ENCODE measurements at places on chromosomes 5 and 9. TPM values are rescaled to one million over a fixed set of nuclear protein-coding genes. Genes with fewer than 3 reads are reported as not detected.

The DDX4 gene
- not detected for total RNA-seq

The TMOD1 gene
- total RNA-seq: 0.60 TPM

The F2R gene
- 2.5 TPM for total RNA-seq

DNA sequence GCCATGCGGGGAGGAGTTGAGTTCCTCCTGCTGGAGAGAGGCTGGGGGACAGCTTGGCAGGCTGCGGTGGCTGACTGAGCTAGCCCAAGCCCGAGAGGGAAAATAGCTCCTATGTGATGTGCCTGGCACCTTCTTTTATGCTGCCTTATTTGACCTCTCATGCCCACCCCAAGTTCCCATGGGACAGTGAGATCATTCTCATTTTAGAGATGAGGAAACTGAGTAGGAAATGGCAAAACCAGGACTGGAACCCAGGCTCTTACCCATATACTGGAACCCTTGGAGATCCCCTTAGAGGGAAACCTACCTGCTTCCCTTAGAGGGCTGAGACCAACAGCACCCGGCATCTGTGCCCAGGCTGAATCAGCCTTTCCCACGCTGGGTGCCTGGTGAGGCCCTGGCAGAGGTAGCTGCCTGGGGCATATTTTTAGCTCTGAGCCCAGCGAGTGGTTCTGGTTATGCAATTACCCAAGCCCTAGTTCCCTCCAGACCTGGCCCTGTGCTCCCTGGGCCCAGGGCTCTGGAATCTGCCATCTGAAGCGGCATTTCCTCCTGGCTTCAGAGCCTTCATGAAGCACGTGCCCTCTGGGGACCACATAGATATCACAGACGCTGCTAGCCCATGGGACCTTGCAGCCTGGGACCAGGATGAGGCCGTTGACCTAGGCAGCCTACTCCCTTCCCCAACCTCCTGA is 23.6 kb downstream of the COL27A1 start:
- H3K36me3 ChIP-seq: no peaks in the 10 kb centered on the region
- H3K27ac ChIP-seq: no peak overlapping the region
- H3K4me1 ChIP-seq: no peaks in the 10 kb centered on the region
- peaks cover 3% of the 10 kb centered on the region for H3K27me3 ChIP-seq
- no peak overlapping the region for H3K4me3 ChIP-seq
- no peak for DNase-seq

DNA sequence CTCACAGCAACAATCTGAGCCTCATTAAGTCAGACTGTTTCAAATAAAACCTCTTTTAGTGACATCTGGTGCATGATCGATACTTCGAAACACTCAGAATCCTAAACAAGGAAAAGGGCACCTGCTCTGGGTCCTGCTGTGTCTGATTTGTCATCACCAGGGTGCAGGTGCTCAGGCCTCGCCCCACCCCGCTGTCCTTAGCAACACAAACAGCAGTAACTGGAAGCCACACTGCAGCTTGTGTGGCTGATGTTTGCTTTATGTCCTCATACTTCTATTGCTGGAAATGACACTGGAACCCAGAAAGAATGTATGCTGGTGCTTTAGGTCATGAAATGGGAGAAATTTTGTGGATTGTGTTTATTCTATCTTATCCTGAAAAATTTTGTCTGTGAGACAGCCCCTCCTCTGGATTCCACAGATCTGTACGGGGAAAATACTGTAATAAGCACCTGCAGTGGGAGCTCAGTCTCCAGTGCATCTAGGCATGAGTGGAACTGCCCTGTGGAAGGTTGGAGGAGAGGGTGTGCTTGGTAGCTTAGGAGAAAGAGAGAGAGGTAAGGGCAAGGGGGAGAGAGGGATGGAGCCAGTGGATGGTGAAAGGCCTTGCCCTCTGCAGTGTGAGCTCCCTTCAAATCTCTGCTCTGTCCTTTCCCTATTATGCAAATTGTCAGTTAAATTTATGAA is 284.2 kb downstream of the SMARCA2 start:
- H3K27me3 ChIP-seq: peaks cover 1% of the 10 kb centered on the region
- no peaks in the 10 kb centered on the region for H3K36me3 ChIP-seq
- H3K4me3 ChIP-seq: no peak overlapping the region
- no peak for DNase-seq

DNA sequence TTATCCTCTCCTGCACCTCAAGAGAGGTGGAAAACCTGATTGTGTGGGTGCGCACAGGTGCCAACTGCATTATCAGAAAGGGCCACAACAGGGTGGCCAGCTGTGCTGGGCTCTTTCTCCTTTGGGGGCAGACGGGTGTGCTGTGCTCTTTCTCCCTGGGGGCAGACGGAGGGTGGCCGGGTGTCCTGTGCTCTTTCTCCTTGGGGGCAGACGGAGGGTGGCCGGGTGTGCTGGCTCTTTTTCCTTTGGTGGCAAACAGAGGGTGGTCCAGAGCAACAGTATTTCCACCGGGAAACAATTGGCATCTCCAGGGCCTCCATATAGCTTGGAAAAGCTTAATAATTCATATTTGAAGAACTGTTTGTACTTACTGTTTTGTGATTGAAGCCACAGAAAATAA is 6.8 kb downstream of the LMX1B start:
- H3K4me1 ChIP-seq: peaks cover 13% of the 10 kb centered on the region
- no peak overlapping the region for H3K27ac ChIP-seq
- no peaks in the 10 kb centered on the region for H3K36me3 ChIP-seq

GRCh38 chr5:137622850-137623249 is 113.0 kb downstream of the KLHL3 start:
- H3K27ac ChIP-seq: no peak overlapping the region
- H3K36me3 ChIP-seq: peaks cover 1% of the 10 kb centered on the region
- no peak overlapping the region for H3K4me3 ChIP-seq
- DNase-seq: no peak
- no peaks in the 10 kb centered on the region for H3K27me3 ChIP-seq

GRCh38 chr9:111831371-111832108 is 36.8 kb upstream of the SHOC1 start:
- H3K36me3 ChIP-seq: no peaks in the 10 kb centered on the region
- H3K27me3 ChIP-seq: peaks cover 7% of the 10 kb centered on the region
- no peak for DNase-seq

DNA sequence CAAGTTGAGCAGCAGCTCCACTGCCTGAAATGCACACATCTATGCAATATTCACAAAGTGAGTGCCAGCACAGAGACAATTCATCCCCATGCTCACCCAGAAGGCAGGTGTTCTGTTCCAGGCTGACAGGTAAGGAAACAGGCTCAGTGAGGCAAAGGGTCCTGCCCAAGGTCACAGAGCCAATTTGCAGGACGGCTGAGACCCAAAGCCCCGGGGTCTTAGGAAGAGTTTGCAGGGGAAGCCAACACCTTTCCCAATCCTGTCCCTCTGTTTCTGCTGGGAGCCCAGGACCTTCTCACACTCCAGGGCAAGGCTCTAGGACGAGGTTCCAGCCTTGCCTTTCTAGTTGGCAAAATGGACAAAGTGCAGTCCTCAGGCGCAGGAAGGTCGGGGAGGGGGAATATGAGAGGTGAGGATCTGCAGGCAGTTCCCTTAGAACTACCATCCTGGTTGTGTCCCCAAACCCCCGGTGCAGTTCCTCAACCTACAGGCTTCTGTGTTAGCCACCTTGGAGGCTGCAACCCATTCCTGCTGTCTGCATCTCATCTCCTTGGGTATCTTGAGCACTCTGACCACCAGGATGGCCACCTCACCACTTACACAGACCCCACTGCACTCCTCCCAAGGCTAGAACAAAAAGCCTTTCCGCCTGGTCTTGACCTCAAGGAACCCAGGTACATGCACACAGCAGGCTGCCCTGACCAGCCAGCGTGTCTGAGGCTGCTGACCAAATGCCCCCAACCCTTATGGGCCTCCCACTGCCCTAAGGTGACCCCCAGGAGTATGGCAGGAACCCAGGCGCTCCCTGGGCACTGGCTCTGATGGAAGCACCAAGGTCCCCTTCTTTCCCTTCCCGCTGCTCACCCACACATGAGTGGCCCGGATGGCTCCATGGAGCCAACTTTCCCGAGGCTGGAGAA is 1.9 kb upstream of the BRD3 start:
- H3K4me1 ChIP-seq: peaks cover 19% of the 10 kb centered on the region
- H3K27me3 ChIP-seq: peaks cover 18% of the 10 kb centered on the region
- no peak overlapping the region for H3K27ac ChIP-seq
- peak overlapping the region; percentile 79 for H3K4me3 ChIP-seq

- H3K27me3 ChIP-seq: no peaks in the 10 kb centered on the region
- DNase-seq: no peak
- H3K4me1 ChIP-seq: no peaks in the 10 kb centered on the region
- no peaks in the 10 kb centered on the region for H3K36me3 ChIP-seq
- no peak overlapping the region for H3K27ac ChIP-seq
Observed at GRCh38 chr5:179437341-179438001, 92.2 kb upstream of the ADAMTS2 start.

- no peaks in the 10 kb centered on the region for H3K27me3 ChIP-seq
- no peaks in the 10 kb centered on the region for H3K36me3 ChIP-seq
- no peaks in the 10 kb centered on the region for H3K4me1 ChIP-seq
- no peak overlapping the region for H3K4me3 ChIP-seq
- no peak for DNase-seq
- no peak overlapping the region for H3K27ac ChIP-seq
Observed at GRCh38 chr5:166373817-166374216, 1917.6 kb upstream of the WWC1 start.

DNA sequence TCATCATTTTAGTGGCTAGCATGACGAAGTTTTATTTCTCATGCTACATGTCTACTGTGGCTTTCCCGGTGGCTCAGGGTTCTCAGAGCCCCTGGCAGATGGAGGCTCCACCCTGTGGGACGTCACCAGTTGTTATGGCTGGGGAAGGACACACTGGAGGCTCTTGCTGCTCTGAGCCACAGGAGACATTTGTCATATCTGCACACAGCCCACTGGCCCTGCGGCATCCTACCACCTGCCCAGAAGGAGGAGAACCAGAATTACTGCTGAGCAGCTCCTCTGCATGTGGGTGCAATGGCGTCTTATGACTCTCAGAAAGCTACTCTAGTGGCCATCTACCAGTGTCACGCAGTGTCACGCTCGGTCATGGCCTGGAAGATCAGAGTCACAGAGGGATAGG is 6.6 kb downstream of the OR13J1 start:
- no peaks in the 10 kb centered on the region for H3K4me1 ChIP-seq
- H3K27ac ChIP-seq: no peak overlapping the region
- no peaks in the 10 kb centered on the region for H3K36me3 ChIP-seq
- no peak overlapping the region for H3K4me3 ChIP-seq
- no peak for DNase-seq

GRCh38 chr9:129487658-129488483 is 133.0 kb downstream of the C9orf50 start:
- no peaks in the 10 kb centered on the region for H3K27me3 ChIP-seq
- peaks cover 53% of the 10 kb centered on the region for H3K4me1 ChIP-seq
- H3K4me3 ChIP-seq: peak overlapping the region; percentile 89
- peak; percentile 72 for DNase-seq
- peaks cover 21% of the 10 kb centered on the region for H3K36me3 ChIP-seq

DNA sequence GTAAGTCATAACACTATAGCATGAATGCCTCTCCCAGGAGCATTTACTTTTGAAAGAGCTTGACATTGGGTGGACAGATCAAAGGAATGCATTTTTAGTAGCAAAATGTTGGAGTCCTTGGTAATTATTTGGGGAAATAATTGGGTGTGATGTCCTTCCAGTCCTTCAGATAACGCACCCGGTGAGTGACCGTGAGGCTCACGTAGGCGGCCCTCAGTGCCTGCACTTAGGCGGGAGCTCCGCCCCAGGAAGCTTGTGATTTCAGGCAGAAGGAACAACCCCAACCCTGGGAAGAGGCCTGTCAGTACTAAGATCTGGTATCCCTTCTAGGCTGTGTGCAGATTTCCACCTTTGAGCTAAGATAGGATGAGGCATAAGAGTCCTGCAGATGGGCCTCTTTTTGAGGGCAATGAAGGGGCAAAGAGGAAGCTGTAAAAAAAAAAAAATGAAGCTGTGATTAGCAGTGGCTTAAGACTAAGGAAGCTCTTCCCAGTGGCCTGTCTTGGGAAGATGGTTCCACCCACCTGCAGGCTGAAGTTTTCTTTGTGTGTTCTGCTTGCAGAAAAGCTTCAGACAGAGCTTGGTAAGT is 14.9 kb downstream of the BTNL9 start:
- DNase-seq: no peak
- no peak overlapping the region for H3K4me3 ChIP-seq
- no peak overlapping the region for H3K27ac ChIP-seq
- H3K27me3 ChIP-seq: peaks cover 76% of the 10 kb centered on the region
- peaks cover 2% of the 10 kb centered on the region for H3K36me3 ChIP-seq

- peaks cover 38% of the 10 kb centered on the region for H3K36me3 ChIP-seq
- DNase-seq: peak; percentile 46
- H3K4me3 ChIP-seq: no peak overlapping the region
- H3K4me1 ChIP-seq: peaks cover 53% of the 10 kb centered on the region
Observed at GRCh38 chr5:177372910-177373309, 11.3 kb upstream of the SLC34A1 start.

- peaks cover 4% of the 10 kb centered on the region for H3K27me3 ChIP-seq
- no peaks in the 10 kb centered on the region for H3K4me1 ChIP-seq
- no peak overlapping the region for H3K27ac ChIP-seq
- H3K4me3 ChIP-seq: no peak overlapping the region
Observed at GRCh38 chr5:152140347-152140746, 215.7 kb upstream of the GLRA1 start.

GRCh38 chr9:113137196-113138168 is 13.3 kb upstream of the SLC31A2 start:
- H3K4me3 ChIP-seq: no peak overlapping the region
- H3K27me3 ChIP-seq: peaks cover 13% of the 10 kb centered on the region
- no peaks in the 10 kb centered on the region for H3K4me1 ChIP-seq
- peaks cover 3% of the 10 kb centered on the region for H3K36me3 ChIP-seq
- H3K27ac ChIP-seq: no peak overlapping the region

DNA sequence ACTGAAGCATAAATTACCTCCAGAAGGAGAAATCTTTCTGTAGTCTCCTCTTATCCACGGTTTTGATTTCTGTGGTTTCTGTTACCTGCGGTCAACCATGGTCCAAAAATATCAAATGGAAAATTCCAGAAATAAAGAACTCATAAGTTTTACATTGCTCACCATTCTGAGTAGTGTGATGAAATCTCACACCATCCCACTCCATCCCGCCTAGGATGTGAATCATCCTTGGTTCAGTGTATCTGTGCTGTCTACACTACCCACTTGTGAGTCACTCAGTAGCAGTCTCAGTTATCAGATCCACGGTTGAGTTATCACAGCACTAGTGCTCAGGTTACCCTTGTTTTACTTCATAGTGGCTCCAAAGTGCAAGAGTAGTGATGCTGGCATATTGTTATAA is 371.2 kb downstream of the NFIB start:
- H3K36me3 ChIP-seq: no peaks in the 10 kb centered on the region
- H3K27me3 ChIP-seq: no peaks in the 10 kb centered on the region

DNA sequence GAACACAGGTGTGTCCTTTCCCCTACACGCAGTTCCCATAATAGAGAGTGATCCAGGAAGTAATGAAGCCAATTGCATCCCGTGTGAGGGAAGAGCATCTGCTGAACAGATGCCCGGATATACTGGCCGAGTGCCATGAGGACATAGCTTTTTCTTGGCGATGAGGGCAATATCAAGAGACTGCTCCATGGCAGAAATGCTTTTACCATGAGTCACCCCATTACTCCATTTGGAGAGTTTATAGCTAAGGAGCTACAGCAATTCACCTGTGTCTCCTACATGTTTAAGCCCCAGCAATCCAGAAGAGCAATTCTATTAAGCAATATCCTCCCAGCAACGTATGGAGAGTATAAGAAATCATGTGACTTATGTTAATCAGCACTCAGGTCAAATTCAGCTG is 222.0 kb upstream of the KLF4 start:
- no peaks in the 10 kb centered on the region for H3K36me3 ChIP-seq
- no peak for DNase-seq
- no peaks in the 10 kb centered on the region for H3K4me1 ChIP-seq
- peaks cover 4% of the 10 kb centered on the region for H3K27me3 ChIP-seq

GRCh38 chr5:10481241-10481935 is 39.7 kb downstream of the ROPN1L start:
- H3K4me1 ChIP-seq: no peaks in the 10 kb centered on the region
- no peak overlapping the region for H3K27ac ChIP-seq
- H3K36me3 ChIP-seq: no peaks in the 10 kb centered on the region
- no peak for DNase-seq
- H3K4me3 ChIP-seq: no peak overlapping the region
